ENCODE measurements at places on chromosomes 4 and X.

DNA sequence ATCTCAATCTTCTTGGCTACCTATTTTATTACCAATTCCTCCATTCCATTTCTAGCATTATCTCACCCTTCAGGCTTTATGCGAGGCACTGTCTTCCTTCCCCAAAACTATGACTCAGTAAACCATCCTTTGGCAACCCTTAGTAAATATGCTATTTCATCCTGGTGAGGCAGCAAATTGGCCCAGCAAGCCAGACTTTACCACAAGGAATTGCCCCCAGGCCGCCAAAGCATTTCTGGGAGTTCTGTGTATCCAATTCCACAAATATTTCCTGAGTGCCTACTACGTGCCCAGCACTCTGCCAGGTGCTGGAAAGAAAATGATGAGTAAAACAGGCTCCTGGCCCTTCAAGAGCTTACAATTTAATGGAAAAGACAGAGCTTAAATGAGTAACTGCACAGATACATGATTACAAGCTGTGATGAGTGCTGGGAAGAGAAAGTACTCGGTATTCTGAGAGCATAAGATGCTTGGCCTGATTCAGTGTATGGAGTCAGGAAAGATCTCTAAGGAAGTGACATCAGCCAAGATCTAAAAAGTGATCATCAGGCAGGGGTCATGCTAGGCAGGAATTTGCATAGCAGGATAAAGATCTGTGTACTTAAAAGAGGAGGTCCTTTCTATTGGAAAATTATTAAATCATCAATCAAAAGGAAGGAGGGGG, 193.8 kb downstream of the ADAMTS3 start:
- DNase-seq = no peak

DNA sequence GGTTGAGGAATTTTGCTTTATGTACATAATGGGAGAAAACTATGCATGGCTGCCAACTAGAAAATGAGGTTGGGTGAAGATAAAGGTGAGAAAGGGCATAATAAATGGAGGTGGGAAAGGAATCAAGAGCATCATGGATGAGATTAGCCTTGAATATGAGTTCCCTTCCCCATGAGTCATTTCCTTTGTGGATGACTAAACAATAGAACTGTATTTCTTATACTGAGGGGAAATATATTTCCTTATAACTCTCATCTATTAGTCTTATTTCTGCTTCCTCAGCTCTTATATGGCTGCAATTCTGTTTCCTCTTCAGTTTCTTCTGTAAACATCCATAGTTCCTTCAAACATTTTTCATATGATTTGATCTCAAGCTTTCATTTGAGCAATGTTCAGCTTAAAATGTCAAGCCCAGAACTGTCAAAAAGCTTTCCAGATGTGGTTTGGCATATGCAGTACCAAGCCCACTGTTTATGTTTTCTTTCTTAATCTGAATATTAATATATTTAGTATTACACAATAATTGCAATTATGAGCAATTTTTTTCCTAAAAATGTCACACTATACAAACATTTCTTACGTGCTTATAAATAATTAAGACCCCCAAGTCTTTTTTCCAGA, 100.7 kb upstream of the GRPR start:
- no peak for DNase-seq

- no peak for DNase-seq
Observed at GRCh38 chrX:126825566-126826193, 6.2 kb downstream of the PRR32 start.

DNA sequence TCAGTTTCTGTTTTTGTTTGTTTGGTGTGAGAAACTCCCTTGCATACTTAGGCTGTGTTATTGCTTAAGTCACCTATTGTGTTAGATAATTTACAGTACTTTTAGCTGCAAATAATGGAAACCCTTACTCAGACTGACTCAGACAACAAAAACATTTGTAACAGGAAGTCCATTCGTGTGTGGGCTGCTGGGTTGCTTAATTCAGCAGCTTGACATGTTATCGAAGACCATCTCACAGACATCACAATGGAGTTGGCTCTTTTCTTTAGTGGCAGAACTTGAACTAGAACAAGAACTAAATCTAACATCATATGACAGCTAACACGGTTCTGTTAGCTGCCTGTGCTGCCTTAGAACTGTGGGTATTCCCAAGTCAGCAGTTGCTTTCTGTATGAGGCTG, 9.9 kb upstream of the GABRE start:
- DNase-seq = no peak

DNA sequence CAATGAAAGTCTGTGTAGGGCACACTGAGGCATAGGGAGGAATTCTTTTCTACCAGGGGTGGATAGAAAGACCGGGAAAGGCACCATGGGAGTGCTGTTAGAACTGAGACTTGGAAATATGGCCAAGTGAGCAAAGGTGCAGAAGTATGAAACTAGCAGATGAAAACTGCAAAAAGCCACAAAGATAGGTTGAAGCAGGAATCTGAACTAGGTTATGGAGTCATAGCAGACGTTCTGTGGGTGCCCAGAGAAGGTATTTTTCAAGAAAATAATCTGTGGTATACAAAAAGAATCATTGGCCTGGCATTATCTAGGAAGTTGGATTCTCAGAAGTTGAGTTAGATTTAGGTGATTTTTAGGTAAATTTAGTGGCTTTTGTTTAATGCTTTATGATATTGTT, 48.5 kb downstream of the SMAD1 start:
- no peak for DNase-seq

GRCh38 chrX:21305799-21306336, 68.3 kb upstream of the CNKSR2 start:
- DNase-seq = no peak

GRCh38 chrX:110992611-110993010, 103.4 kb upstream of the PAK3 start:
- DNase-seq = peak; percentile 7

GRCh38 chr4:114034189-114034588, 54.7 kb upstream of the ARSJ start:
- no peak for DNase-seq

GRCh38 chr4:183645326-183645725, 13.7 kb downstream of the RWDD4 start:
- DNase-seq = no peak

DNA sequence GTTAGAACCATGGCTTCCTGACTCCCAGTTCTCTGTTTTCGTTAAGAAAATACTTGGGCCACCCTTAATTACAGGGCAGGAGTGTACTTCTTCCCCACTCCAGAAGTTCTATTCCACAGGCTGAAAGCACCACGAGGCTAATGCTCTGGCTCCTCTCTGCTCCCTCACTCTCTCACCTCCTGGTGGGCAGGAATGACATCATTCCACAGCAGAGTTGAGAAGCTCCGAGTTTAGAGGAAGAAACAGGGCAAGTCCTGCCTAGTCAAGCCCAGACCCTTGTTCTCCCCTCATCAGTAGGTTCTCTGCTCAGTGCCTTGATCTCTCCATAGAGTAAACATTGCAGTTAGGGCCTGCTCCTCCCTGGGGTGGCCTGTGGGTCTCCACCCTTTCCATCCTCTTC, 343.8 kb upstream of the CLNK start:
- no peak for DNase-seq

GRCh38 chr4:26094911-26095310, 180.9 kb downstream of the SMIM20 start:
- DNase-seq = no peak

- no peak for DNase-seq
Observed at GRCh38 chr4:36054694-36055422, 189.5 kb downstream of the ARAP2 start.

- DNase-seq = no peak
Observed at GRCh38 chrX:29535212-29536162, 679.9 kb upstream of the MAGEB2 start.

GRCh38 chr4:172543249-172543648, 625.4 kb upstream of the GALNT7 start:
- DNase-seq = no peak

DNA sequence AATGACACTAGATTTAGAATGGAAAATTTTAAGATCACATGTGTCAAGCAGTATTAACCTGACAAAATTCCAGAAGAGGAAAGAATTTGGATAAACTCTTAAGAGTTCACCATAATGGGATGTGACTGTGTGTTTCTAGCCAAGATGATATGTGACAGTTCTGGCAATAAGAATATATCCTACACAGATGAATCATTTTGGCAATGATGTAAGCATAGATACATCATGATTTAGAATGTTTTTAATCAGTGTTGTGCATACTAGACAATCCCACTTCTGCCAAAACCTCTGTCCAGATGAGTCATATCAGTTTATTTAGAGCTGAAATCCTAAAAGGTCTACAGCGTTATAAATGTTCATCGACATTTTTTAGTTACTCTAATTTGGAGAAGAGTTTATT, 48.8 kb downstream of the PTCHD1 start:
- no peak for DNase-seq

DNA sequence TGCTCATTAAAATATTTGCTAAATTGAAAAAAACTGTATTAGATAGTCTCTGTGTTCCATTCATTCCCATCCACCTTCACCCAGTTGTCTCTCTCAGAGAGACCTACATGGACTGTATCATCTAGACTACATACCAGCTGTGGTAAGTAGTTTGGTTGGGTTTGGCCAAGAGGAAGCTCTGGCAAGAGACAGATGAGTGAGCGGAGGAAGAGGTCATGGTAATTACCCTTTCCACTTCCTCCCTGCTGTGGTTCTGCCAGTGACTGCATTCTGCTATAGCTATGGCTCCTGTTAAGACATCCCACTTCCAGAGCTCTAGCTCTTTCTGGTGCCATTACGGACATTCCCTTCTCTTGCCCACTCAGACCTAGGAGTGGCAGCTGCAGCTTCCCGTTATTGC, 239.0 kb upstream of the MID1 start:
- no peak for DNase-seq

- DNase-seq = no peak
Observed at GRCh38 chrX:51847463-51847862, 46.0 kb upstream of the MAGED1 start.

DNA sequence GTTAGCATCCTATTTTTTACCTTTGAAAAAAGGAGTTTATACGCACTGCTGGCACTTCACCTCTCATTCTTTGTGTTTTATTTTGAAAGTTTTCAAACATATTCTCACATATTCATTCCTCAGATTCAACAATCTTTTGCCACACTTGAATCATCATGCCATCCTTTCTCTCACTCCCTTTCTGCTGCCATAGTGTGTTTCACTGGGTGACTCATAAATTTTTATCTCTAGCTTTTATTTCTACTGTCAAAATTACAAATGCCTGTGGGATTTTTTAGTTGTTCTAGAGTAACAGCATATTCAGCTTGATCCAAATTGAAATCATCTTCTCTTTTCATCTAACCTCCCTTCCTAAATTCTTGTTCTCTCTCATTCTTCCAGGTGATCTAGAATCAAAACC, 28.0 kb downstream of the MFSD8 start:
- no peak for DNase-seq

GRCh38 chr4:4247696-4248028, 361 bp downstream of the TMEM128 start:
- no peak for DNase-seq

DNA sequence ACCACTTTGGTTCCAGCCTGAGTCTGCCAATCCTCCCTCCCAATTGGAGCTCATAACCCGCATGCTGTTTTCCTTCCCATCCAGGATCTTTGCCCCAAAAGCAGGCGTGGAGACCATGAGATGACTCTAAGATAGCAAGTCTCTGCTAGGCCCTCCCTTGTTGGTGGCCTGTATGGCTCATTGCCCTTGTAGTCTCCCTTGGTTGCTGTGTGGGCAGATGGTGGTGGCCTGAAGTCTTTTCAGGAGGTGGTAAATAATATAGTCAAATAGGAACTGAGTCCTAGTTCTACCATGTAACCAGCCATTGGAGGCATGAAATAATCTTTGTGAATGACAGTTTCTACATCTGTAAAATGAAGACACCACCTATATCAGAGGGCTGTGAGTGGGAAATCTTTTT, 1.2 kb downstream of the ATP6AP1 start:
- no peak for DNase-seq

- no peak for DNase-seq
Observed at GRCh38 chrX:150502979-150503897, 65.2 kb upstream of the MTM1 start.

GRCh38 chrX:95058815-95059214, 1384.8 kb downstream of the FAM133A start:
- DNase-seq = no peak
